ENCODE measurements at places on chromosomes 11 and 22.

- DNase-seq = peak; percentile 50
Observed at GRCh38 chr11:75204685-75205563, 35.6 kb upstream of the TPBGL start.

- DNase-seq = no peak
Observed at GRCh38 chr22:19772673-19773469, 12.3 kb downstream of the TBX1 start.

DNA sequence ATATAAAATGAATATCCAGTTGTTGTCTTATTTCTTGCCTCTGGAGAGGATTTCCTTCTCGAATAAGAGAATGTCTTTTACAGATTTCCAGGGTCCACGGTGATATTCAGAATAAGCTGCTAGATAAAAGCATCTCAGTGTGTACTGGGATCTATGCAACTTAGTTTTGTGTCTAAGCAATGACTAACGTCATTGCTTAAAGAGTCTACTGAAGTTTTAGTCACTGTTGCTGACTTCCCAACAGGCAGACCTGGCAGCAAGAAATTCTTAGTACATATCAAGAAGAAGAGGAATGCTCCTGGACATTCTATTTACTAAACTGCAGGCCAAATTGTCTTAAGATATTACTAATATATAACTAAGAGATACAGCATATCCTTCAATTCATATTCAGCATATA lies 70.3 kb downstream of the SOX6 start:
- no peak for DNase-seq

DNA sequence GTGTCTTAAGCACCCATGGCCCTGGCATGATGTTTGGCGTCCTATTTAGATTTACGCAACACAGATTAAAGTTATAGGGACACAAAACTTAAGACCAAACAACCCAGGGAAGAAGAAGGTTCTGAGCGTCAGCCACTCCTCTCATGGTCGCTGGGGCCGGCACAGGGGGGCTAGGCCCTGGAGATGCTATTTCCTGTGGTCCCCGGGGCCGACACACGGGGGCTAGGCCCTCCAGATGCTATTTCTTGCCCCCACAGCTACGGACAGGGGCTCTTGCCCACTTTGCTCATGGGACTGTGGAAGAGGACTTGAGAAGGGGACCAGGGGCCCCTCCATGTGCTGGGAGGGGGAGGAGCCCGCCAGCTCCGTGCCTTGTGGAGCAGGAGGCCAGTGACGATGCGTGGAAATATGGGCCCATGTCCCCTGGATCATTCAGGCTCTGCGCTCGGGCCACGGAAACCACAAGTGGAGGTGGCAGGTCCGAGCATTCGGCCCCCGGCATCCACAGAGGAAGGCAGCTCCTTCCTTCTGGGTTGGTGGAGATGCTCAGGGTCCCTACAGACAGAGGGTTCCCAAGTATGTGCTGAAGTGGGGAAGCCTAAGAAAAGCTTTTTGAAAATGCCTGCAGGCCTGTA lies 711.1 kb downstream of the BRD1 start:
- no peak for DNase-seq

GRCh38 chr22:50542416-50542927 lies 3.2 kb upstream of the KLHDC7B start:
- DNase-seq = no peak

DNA sequence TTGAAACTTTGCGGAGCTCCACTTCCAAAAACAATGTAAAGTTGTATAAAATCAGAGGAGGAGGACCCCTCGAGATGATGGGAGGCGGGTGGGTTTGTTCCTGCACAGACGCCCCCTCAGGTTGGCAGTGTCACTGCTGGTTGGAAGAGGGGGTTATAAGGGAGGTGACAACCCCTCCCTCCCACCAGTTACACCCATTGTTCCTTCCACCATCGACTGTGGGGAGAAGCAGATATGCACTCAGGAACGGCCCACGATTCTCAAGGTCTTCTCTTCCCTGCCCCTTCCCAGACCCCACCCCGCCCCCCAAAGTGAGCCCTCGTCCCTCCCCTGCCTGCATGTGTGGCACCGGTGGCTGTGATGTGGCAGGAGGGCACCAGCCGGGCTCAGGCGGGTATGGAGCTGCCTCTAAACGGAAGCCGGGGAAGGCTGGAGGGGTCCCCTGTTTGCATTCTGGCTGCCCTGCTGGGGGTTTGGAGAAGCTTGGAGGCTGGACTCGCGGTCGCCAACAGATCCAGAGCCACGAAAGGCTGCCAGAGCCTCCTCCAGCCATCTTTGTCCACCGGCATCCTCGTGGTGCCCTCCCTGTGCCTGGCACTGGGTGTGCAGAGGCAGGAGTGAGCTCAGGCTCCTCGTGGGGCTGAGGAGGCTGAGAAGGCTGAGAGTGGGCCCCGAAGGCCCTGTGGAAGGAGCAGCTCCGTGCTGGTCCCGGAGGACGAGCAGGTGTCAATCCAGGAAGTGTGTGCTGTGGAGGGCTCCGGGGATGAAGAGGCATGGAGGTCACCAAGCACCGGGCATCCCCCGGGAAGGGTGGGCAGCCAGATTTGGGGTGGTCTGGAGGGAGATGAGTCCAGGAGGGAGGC lies 778 bp downstream of the KDELR3 start:
- DNase-seq = no peak

- DNase-seq = no peak
Observed at GRCh38 chr11:62345861-62346260, 8.6 kb downstream of the ASRGL1 start.

DNA sequence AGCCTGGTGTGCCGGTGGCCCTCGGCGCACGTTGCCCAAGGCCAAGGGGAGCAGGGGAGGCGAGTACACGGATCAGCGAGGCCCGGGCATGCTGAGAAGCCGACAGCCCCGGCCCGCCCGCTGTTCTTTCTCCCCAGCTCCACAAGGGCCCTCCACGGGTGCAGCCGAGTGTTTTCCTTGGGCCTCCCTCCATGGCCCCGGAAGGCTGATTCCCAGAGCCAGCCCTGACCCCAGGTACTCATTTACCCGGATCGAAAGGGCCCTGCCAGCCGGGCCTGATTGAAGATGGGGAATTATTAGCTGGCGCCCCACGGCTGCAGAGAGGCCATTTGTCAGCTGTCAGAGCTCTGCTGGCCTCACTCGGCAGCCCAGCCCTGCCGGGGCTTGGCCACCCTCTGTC lies 53.1 kb downstream of the WNT7B start:
- no peak for DNase-seq

DNA sequence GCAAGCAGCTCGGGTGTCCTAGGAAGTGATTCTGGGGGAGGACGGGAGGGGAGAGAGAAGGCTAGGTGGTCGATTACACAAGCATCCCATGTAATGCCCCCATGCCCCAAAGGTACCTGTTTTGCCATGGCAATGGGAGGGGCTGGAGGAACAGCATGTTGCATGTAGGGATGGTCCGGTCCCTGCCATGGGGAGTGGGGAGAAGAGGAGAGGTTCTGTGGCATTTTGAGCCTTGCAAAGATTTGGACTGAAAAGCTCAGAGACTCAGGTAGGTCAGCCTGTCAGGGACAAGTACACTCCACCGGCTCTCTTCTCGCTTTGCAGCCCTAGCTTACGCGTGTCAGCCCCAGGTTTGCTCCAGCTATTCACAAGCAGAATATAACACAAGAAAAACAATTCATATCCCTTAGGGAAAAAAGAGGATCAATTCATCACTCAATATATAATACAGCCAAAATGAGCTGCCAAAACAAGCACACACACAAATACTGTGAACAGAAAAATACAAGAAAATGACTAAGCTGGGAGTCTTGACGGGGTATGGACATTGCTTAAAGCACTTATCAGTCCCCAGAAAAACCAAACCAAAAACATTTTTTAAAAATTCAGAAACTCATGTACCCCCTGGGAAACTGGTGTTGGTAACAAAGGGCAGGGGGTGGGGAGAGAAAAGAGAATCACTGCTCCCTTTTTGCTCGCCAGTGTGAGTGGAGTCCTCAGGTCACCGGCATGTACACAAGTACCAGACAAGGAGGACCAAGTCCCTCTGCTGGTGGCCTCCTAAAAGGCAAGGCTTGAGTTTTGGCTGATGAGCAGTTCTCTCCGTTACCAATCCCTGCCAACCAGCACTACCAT lies 21.6 kb downstream of the APOL5 start:
- DNase-seq = no peak

- no peak for DNase-seq
Observed at GRCh38 chr11:122253589-122254231, 137.7 kb upstream of the BLID start.
